ENCODE measurements at places on chromosomes 12 and 14.

DNA sequence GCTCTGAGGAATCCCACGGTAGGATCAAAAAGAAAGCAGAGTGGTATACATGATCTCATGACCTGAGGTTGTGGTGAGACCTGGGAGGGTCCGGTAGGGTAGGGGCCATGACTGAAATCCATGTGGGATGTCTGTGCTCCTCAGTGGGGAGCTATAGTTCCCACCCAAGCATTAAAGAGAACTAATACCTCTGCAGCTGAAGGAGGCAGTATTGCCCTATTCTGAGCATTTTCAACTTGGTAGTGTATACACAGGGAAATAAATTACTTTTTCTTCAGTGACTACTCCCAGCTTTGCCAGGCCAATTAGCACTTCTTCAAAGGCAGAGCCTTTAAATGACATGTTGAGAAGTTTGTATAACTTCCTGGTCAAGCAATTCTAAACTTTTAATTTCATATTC is 613.8 kb downstream of the KCNH5 start:
- no peak for DNase-seq

GRCh38 chr14:60644666-60645065 is 4.6 kb downstream of the SIX1 start:
- no peak for DNase-seq

DNA sequence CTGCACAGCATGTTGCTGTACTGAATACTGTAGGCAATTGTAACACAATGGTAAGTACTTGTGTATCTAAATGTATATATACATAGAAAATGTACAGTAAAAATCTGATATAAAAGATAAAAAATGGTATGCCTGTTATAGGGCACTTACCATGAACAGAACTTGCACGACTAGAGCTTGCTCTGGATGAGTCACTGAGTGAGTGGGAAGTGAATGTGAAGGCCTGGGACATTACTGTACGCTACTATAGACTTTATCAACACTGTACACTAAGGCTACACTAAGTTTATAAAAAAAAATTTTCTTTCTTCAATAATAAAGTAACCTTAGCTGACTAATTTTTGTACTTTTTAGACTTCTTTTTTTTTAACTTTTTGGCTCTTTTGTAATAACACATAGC is 24.2 kb upstream of the NEDD1 start:
- no peak for DNase-seq

DNA sequence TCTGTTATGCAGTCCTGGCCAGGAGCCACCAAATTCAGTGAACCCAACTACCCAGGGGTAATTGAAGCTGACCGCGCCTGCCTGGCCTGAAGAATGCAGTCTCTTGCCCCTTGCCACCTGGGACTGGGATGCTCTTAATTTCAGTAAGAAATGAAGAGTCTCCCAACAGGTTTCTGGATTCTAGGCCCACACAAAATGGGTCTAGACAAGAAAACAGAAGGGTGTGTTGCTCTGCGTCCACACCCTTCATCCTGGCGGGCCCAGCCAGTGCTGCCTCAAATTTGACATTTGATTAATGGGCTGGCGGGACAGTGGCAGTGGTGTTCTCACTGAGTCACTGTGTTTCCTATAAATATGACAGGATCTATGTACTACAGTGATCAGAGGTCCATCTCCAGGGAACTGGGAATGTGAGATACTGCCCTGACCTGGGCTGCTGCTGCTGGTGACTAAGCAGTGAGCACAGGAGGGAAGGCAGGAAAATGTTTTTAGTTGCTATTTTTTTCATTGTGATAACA is 6.5 kb downstream of the TMEM253 start:
- DNase-seq = no peak

DNA sequence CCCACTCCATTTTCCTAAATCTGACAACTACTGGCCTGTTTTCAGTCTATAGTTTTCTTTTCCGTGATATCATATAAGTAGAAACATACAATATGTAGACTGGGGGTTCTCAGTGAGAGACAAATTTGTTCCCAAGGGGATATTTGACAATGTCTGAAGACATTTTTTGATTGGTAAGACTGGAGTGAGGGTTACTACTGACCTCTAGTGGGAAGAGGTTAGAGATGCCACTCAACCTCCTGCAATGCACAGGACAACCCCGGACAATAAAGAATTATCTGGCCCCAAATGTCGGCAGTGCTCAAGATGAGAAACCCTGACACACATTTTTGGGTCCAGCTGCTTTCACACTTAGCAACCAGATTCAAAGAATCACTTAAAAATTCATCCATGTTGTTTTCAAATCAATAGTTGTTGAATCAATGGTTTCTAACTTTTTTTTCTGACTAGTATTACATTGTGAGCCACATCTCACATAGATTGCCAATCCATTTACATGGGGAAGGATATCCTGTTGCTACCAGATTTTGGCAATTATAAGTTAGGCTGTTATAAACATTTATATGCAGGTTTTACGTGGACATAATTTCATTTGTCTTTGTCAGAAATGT is 307.1 kb downstream of the RPL10L start:
- DNase-seq = no peak

DNA sequence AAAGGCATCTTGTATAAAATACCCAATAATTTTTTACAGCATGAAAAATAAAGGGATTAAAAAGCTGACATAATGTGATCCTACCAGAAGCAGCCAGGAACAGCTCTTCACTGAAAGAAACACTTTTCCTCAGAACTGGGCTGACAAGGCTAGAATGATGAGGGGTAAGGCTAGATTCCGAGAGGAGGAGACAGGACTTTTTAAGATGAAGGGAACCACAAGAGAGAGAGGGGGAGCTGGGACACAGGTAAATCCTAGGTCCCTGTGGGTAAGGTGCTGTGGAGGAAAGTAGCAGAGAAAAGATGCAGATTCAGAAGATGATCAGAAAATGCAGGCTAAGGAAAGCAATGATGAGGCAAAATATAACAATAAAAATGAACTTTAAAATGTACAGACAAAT is 29.5 kb downstream of the C2CD5 start:
- DNase-seq = no peak

- no peak for DNase-seq
Observed at GRCh38 chr14:101117543-101117942, 214.0 kb upstream of the RTL1 start.

All from activated naive CD4-positive, alpha-beta T cell treated with anti-CD3 and anti-CD28 coated beads, Interleukin-2, amount 50 U/mL, for 16 hours (primary cell).